ENCODE measurements at places on chromosomes 16 and 17. TPM values are rescaled to one million over a fixed set of nuclear protein-coding genes. Genes with fewer than 3 reads are reported as not detected.

DNA sequence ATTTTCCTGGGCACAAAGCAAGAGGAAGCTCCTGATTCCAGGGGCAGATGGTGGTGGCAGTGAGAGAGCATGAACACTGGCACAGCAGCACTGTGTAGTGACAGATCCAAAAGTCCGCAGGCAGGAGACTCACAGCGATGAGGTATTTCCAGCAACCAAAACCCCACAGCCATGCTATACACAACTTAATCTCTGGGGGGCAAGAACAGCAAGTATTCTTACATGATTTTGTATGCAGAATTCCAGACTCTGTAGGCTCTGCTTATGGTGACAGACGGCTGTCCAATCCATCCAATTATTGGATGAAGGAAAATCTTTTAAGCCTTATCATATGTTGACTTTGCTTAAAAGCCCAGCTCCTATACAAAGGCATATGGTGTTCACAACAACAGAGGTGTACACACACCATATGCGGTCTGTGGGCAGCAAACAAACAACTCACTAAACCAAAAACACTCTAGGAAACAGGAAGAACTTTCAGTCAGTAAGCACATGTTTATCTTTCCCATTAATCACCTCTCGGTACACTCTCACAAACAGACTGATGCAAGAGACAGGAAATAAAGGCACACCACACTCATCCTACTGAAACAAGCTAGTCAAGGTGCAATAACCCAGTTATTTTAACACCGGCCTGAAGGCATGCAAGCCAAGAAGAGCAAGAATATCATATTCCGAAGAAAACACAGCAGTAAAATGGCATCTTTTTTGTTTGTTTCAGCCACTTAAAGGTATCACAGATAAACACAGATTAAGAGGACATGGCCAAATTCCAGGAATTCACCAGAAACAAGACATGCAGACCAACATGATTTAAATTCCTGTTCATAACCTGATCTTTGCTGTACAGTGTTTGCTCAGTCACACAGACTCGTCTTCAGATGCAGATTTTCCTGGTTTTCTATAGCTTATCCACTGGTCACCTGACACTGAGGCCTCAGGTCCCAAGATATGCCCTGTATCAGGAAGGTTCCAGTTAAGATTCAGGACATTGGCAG, 47.8 kb downstream of the ERN1 start:
- peaks cover 2% of the 10 kb centered on the region for H3K4me1 ChIP-seq
- no peaks in the 10 kb centered on the region for H3K27me3 ChIP-seq
- no peak overlapping the region for H3K4me3 ChIP-seq
- H3K27ac ChIP-seq = no peak overlapping the region

- no peak overlapping the region for H3K4me3 ChIP-seq
- H3K4me1 ChIP-seq = no peaks in the 10 kb centered on the region
Measured at GRCh38 chr16:81885976-81886586, 107.0 kb downstream of the PLCG2 start.

DNA sequence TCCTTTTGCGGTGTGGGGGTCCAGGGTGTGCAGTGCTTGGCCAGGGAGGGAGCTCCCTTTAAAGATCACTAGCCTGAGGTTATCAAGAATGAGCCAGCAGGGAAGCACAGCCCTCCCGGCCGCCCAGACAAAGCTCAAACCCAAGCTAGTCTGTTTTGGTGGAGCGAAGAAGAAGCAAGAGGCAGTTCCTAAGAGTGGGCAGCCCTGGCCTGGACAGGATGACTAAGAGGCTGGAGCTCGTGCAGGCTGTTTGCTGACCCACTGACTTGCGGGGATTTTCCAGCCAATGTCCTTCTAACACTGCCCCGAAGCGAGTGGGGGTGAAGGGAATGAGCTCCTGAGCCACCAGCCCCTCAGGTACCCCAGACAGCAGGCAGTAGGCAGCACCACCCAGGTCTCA, 134.4 kb downstream of the COPRS start:
- no peaks in the 10 kb centered on the region for H3K36me3 ChIP-seq
- DNase-seq = no peak
- no peaks in the 10 kb centered on the region for H3K27me3 ChIP-seq
- no peak overlapping the region for H3K27ac ChIP-seq

DNA sequence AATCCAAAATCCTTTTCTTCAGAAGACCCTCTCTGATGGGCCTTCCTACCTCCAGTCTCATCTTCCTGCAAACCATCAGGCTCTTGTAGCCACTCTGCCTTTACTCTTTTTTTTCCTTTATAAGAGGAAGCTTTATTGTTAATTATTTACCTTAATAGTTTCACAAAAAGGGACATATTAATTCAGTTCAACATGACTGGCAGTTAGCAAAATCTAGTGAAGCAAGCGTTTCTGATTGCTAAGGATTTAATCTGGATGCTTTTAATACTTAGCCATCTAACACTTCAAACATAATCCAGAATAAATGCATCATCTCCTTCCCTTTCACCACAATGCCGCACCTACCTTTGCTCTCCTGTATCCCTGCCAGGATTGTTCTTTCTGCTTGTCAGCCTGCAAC, 62.0 kb downstream of the SPACA3 start:
- H3K27me3 ChIP-seq = no peaks in the 10 kb centered on the region
- H3K36me3 ChIP-seq = no peaks in the 10 kb centered on the region
- DNase-seq = no peak
- H3K4me1 ChIP-seq = no peaks in the 10 kb centered on the region
- H3K27ac ChIP-seq = no peak overlapping the region

DNA sequence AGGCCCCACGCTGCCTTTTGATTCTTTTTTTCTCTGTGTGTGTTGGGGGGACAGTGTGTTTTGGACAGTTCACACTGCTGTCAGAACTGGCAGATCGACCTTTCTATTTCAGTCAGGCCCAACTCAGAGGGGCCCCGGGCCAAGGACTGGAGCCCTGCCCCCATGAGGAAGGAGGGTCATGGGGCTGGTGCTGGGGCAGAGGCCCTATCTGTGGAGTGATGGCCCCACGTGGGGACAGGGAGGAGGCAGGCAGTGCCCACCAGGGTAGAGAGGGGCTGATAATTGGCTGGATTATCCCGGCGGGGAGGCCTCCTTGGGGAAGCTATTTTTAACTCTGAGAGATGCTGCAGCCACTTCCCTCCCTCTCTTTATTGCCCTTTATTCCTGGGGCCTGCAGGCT, 5.7 kb upstream of the KCNJ12 start:
- peaks cover 3% of the 10 kb centered on the region for H3K4me1 ChIP-seq
- no peaks in the 10 kb centered on the region for H3K36me3 ChIP-seq
- no peak for DNase-seq

DNA sequence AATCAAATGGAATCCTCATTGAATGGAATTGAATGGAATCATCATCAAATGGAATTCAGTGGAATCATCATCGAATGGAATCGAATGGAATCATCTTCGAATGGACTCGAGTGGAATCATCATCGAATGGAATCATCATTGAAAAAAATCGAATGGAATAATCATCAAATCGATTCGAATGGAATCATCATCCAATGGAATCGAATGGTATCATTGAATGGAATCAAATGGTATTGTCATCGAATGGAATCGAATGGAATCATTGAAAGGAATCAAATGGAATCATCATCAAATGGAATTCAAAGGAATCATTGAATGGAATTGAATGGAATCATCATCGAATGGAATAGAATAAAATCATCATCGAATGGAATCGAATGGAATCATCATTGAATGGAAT, 619.3 kb downstream of the TP53TG3F start:
- DNase-seq = no peak
- H3K27ac ChIP-seq = no peak overlapping the region
- no peaks in the 10 kb centered on the region for H3K4me1 ChIP-seq
- no peaks in the 10 kb centered on the region for H3K27me3 ChIP-seq

DNA sequence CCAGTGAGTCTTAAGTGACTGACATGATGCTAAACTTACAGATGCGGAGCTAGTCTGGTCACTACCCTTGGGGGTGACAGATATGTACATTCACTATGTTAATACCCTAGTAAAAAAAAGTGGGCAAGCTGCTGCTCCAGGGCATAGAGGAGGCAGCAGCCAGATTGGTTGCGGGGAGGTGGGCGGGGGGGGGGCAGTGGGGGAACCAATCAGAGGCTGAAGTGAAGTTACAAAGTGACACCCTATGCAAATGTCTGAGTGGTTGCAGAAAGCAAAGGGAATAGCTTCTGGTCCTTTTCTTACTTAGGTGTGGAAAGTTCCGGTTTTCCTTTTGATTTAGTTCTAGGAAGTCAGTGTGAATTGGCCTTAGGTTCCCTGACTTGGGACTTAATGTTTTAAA, 12.1 kb downstream of the NDEL1 start:
- DNase-seq = no peak
- no peaks in the 10 kb centered on the region for H3K36me3 ChIP-seq
- no peak overlapping the region for H3K27ac ChIP-seq
- no peaks in the 10 kb centered on the region for H3K27me3 ChIP-seq
- no peak overlapping the region for H3K4me3 ChIP-seq
- no peaks in the 10 kb centered on the region for H3K4me1 ChIP-seq

GRCh38 chr17:50055426-50056216, at the start of gene ITGA3:
Gene ITGA3 (plus strand): TSS chr17:50056110. CDS start chr17:50056440, 330 bp downstream.
- H3K36me3 ChIP-seq = no peaks in the 10 kb centered on the region
- H3K4me1 ChIP-seq = peaks cover 33% of the 10 kb centered on the region
- H3K4me3 ChIP-seq = peak within 1 kb of the TSS; percentile 80
- H3K27ac ChIP-seq = peak within 1 kb of the TSS; percentile 93

DNA sequence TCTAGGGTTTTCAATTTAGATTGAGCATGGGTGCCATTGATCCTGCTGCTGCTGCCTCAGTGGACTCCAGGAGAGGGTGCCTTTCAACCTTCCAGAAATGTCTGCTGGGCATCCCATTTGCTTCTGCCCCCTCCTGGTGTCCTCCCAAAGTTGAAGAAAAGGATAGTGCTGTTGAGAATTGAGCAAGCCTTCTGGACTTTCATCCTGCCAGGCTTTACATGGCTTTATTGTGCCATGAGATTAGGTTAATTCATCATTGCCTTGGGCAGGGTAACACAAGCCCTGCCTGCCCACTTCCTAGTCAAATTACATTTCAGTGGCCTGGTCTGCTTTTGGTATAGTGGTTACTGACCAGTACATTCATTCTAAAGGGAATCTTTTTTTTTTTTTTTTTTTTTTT, 17.9 kb upstream of the TANGO6 start:
- no peak for DNase-seq
- no peak overlapping the region for H3K27ac ChIP-seq
- H3K4me1 ChIP-seq = peaks cover 1% of the 10 kb centered on the region
- no peak overlapping the region for H3K4me3 ChIP-seq
- H3K27me3 ChIP-seq = no peaks in the 10 kb centered on the region

GRCh38 chr16:68715471-68715870, 21.6 kb upstream of the CDH1 start:
- no peaks in the 10 kb centered on the region for H3K27me3 ChIP-seq
- no peak overlapping the region for H3K4me3 ChIP-seq
- H3K36me3 ChIP-seq = no peaks in the 10 kb centered on the region
- H3K27ac ChIP-seq = no peak overlapping the region

GRCh38 chr17:6099492-6099891, 29.3 kb downstream of the WSCD1 start:
- H3K27ac ChIP-seq = no peak overlapping the region
- H3K4me3 ChIP-seq = no peak overlapping the region
- no peaks in the 10 kb centered on the region for H3K36me3 ChIP-seq

DNA sequence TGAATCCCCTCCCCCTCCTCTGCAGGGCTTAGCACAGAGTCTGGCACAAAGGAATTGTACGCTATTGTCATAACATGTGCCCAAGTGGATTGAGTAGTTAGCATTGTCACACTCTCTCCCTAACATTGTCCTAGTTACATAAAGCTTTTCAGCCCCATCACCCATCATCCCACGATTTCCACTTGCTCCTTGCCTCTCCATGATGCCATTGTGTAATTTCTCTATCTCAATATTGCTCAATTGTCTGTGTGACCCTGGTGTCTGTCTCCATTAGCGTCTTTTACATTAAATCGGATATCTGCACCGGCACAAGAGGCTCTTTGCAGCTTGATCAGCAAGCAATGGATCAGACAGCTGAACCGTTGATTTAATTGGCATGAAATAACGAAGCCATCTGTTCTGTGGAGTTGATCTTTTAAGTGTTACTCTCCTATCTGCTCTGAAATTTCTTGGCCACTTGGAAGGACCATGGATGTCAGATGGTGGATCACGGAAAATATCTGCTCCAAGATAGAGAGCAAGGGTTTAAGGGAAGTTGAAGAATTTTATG, 77.0 kb upstream of the HS3ST4 start:
- H3K36me3 ChIP-seq = no peaks in the 10 kb centered on the region
- H3K4me1 ChIP-seq = no peaks in the 10 kb centered on the region
- H3K4me3 ChIP-seq = no peak overlapping the region
- no peak overlapping the region for H3K27ac ChIP-seq
- no peak for DNase-seq

DNA sequence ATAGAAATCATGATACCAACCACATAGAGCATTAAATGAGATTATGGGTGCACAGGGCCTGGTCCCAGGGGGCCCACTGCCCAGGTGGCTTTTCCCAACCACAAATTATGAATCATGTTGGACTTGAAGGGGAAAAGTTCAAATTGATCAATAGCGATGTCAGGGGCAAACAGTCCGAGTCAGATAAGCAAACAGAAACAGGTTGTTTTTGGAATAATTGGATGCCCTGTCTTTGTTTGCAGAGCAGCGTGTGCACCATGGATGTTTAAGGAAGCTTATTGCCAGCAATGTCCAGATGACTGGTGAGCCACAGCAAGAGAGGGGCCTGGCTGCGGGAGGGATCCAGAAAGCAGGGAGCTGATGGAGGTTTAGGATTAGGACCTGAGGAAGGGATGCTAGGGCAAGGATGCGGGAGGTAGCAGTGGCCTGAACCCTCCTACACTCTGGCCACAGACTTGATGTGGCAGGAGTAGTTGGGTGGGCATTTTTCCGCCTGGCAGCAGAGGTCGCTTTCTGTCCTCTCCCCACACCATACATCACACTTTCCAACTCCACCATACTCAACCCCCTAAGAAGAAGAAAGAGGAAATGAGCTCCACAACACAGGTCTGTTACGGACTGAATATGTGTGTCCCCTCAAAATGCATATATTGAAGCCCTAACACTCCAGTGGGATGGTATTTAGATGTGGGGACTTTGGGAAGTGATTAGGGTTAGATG, 266.4 kb upstream of the RPL38 start:
- no peaks in the 10 kb centered on the region for H3K4me1 ChIP-seq
- no peaks in the 10 kb centered on the region for H3K36me3 ChIP-seq
- no peak overlapping the region for H3K4me3 ChIP-seq
- H3K27ac ChIP-seq = no peak overlapping the region

- H3K27me3 ChIP-seq = no peaks in the 10 kb centered on the region
- DNase-seq = no peak
- no peaks in the 10 kb centered on the region for H3K4me1 ChIP-seq
- no peaks in the 10 kb centered on the region for H3K36me3 ChIP-seq
- H3K4me3 ChIP-seq = no peak overlapping the region
Measured at GRCh38 chr17:34436607-34437006, 73.6 kb upstream of the CCL1 start.

GRCh38 chr16:7137560-7138330, 194.9 kb upstream of the RBFOX1 start:
- no peaks in the 10 kb centered on the region for H3K27me3 ChIP-seq
- no peaks in the 10 kb centered on the region for H3K36me3 ChIP-seq
- DNase-seq = no peak
- no peak overlapping the region for H3K27ac ChIP-seq
- H3K4me3 ChIP-seq = no peak overlapping the region

The TBC1D3 gene
- not detected for total RNA-seq

The MAPT gene
- 1.1 TPM for total RNA-seq

The DHODH gene
- 10.6 TPM for total RNA-seq

The KRTAP4-1 gene
- total RNA-seq = not detected

The ADAMTS18 gene
- not detected for total RNA-seq

The LSM12 gene
- total RNA-seq = 42.7 TPM

The NXN gene
- 28.4 TPM for total RNA-seq

The SPNS3 gene
- 0.52 TPM for total RNA-seq

The RNF112 gene
- 0.24 TPM for total RNA-seq

The MPP3 gene
- total RNA-seq = 7.6 TPM

The CLUH gene
- 19.6 TPM for total RNA-seq

The AHSP gene
- total RNA-seq = not detected
